ENCODE measurements at places on chromosomes 11 and 22.

- DNase-seq = no peak
These were observed 716.9 kb upstream of the ANO3 start for GRCh38 chr11:25615069-25615468.

- DNase-seq = no peak
These were observed 26.8 kb downstream of the CLDN25 start for GRCh38 chr11:113806406-113806805.

DNA sequence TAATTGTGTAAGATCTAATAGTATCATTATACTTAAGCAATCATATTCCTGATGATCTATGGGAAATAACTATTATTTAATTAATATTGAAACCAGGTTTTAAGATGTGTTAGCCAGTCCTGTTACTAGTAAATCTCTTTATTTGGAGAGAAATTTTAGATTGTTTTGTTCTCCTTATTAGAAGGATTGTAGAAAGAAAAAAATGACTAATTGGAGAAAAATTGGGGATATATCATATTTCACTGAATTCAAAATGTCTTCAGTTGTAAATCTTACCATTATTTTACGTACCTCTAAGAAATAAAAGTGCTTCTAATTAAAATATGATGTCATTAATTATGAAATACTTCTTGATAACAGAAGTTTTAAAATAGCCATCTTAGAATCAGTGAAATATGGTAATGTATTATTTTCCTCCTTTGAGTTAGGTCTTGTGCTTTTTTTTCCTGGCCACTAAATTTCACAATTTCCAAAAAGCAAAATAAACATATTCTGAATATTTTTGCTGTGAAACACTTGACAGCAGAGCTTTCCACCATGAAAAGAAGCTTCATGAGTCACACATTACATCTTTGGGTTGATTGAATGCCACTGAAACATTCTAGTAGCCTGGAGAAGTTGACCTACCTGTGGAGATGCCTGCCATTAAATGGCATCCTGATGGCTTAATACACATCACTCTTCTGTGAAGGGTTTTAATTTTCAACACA, 6.4 kb downstream of the BIRC3 start:
- no peak for DNase-seq

- no peak for DNase-seq
These were observed 66.5 kb upstream of the PITPNB start for GRCh38 chr22:27985323-27986275.

Measured in ascending aorta (tissue), 2 donors.